GM03348 (cell line): ENCODE measurements at places on chromosomes 12 and 14.

- no peak for DNase-seq
Observed at GRCh38 chr12:1870998-1871917, 47.2 kb downstream of the CACNA2D4 start.

- DNase-seq = no peak
Observed at GRCh38 chr12:38689704-38690103, 215.7 kb downstream of the CPNE8 start.

DNA sequence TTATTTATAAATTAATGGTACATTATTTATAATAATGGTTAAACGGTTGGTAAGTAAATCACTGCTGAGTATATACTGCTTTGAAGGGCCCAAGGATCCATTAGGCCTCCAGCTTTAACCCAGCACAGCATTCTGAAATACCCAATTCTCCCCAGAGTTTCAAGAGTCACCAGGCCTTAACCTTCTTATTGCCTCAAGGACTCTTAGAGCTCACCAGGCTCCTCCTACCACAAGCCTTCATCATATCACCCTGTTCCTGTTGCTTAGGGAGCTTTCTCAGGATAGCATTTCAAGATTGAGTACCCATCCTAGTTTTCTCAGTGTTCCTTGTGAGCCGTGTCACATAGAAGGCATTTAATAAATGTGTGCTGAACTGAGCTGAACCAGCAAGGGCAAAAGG is 242.5 kb downstream of the FBXL14 start:
- DNase-seq = no peak

DNA sequence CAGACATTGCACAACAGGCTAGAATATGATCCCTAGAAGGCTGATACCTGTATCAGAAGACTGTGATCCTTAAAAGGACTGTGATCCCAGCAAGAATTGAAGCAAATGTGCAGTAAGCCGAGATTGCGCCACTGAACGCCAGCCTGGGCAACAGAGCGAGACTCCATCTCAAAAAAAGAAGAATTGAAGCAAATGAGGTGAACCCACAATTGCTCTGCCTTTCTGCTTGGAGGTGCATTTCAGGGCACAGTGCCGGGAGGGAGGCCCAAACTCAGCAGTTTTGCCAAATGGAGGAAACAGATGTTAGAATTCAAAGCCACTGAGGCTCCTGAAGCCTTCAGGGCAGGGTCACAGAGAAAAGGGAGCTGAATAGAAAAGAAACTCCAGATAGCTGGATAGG is 61.1 kb upstream of the COCH start:
- DNase-seq = no peak
